ENCODE measurements at places on chromosomes 13 and 19.

GRCh38 chr19:54684527-54684926 is 21.7 kb downstream of the LILRB4 start:
- DNase-seq: no peak

- no peak for DNase-seq
These were observed 123.1 kb downstream of the B3GLCT start for GRCh38 chr13:31322702-31323405.

DNA sequence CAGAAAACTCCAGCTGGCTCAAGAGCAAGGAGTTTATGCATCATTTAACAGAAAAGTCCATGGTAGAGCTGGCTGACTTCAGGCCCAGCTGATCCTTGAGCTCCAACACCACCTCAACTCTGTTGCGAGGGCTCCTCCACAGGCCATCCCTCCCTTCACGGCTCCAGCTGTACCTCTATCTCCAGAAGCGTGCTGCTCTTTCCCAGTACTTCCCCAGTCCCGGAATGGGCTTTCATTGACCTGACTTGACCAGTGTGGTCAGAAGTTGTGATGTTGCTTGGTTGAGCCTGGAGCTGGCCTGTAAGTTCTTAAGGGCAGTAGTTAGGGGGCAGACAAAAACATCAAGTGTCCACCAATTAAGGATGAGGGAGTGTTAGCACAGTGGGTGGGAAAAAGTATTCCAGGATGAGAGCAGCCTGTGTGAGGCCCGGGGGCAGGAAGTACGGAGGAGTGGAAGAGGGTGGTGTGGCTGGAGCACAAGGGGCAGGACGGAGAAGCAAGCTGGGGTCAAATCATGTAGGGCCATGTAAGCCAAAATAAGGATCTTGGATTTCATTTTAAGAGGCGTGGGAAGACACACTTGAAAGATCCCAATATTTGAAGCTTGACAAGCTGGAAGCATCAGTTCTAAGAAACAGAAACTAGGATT is 24.0 kb downstream of the SKA3 start:
- DNase-seq: no peak

GRCh38 chr19:2416321-2417097 is 10.9 kb downstream of the TIMM13 start:
- DNase-seq: no peak

DNA sequence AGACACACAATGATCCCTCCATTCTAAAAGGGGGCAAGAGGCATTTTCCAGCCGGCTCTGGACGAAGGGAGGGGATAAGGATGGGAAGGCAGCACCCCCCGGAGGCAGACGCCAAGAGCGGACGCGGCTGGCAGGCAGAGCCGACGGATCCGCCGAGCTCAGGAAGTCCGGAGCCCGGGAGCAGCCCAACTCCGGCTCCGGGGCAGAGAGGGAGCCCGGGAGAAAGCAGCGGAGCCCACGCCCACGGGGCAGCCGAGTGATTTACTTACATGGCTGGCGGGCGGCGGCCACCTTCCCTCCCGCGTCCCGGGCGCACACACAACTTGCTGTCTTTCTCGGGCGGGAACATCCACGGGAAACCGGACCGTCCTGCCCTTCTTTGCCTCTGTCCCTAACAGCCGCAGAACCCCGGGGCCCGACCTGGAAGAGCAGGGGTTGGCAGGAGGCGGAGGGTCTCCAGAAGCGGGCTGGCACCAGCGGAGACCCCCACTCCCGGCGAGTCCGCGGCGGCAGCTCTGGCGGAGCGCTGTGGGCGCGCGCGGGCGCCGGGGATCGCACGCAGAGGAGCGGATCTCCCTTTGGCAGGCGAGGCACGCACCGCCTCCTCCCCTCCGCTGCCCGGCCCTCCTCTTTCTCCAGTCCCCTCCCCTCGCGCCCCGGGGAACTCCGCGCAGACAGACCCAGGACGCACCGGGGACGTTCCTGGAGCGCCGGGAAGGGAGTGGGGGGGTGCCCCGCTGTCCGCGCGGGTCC is at the start of gene LHFPL6:
LHFPL6 (minus strand) TSS at position 580 of the 753 bp plus-strand sequence.
- peak; percentile 44 for DNase-seq

Data from stimulated activated CD8-positive, alpha-beta memory T cell treated with anti-CD3 and anti-CD28 coated beads, Interleukin-4, amount 100 ng/mL, for 24 hours (primary cell).